Fibroblast of skin of right biceps (primary cell): ENCODE measurements at places on chromosomes 6 and 20.

- no peak for DNase-seq
These were observed 150.7 kb downstream of the DOK5 start for GRCh38 chr20:54626126-54626525.

DNA sequence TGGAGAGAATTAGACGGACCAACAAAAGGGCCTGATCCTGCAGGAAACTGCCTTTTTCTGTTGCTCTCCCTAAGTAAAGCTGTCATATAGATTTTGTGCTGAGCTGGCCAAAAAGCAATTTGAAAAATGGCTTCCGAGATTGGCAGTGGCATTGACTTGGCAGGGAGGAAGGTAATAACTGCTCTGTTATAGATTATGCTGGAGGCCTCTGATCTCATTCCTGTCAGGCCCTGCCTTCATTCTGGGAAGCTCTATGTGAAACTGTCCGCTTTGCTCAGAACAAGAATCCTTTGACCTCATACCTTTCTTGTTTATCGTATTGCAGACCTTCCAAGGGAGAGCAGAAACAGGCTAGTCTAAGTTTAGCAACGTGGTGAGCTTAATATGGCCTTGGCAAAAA, 234.4 kb downstream of the PHACTR1 start:
- no peak for DNase-seq

DNA sequence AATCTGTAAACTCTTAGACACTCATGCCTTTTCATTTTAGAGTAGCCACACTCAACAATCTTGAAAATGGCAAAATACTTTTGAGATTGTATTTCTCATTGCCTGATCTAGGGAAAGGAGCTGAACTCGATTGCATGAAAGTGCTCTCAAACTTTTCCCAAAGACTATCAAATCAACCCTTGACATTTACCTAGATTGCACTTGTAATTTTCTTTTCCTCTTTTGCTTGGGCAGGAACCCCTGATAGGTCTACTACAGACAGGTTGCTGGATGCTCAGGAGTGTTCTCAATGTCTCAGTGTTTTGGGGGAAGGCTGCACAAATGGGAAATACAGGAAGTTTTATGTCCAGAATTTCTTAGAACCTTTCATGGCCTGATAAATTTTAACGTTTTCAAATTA, 468.0 kb upstream of the GJE1 start:
- DNase-seq, result no peak

GRCh38 chr20:33945391-33946081, 48.2 kb upstream of the RALY start:
- peak; percentile 61 for DNase-seq

DNA sequence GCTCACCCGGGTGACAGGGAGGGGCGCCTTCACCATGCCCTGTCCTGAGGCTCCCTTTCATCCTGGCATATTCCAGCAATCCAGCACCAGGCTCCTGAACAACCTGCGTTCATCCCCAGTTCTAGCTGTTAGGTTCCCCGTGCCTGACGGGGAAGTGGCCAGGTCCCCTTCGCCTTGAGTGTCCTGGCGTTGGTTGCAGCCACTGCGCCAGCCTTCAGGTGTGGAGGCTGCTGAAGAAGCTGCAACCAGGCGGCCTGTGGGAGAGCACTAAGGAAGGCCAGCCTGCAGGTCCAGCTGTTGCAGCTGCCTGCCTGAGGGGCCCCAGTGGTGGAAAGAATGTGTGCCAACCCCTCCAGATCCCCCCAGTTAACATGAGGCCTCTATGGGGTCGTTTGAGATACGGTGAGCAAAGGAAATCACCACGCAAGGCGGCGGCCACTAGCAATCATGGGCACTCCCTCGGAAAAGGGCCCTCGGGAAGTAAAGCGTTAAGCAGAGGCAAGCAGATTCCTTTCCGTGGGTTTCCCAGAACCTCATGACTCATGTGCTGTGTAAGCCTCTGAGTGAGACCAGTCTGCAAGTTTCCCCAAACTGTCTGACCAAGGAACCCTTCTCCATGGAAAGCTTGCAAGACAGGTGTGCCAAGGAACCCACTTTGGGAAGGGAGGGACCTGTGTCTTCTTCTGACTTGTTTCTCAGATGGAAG, 320.8 kb downstream of the TAF4 start:
- DNase-seq, result peak; percentile 65

DNA sequence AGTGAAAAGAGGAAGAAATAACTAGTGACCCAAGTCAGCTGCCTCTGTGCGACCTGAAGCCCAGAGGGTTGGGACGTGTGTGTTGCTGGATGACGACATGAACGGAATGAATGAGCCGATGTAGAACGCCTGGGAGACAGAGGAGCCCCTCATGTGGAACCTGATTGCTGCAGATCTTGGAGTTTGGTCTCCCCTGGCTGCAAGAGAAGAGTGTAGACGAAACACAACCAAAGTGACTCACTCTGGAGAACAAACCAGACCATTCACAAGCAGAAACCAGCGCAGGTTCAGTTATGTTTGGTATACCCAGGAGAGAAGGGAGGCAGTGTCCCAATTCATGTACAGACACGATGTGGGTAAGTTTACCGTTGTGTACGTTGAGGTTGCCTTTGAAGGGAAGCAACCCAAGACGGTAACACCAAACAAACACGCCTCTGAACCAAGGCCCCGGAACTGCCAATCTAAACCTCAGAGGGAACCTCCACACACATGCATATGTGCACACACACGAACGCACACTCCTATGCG, 265.9 kb downstream of the BMP7 start:
- DNase-seq, result no peak
